NCI-H1436 (cell line): ENCODE measurements at places on chromosomes 2 and 18.

GRCh38 chr2:187188783-187189631 is 259.0 kb downstream of the CALCRL start:
- DNase-seq = no peak

- no peak for DNase-seq
Observed at GRCh38 chr2:217655651-217656050, 347.1 kb downstream of the TNS1 start.

DNA sequence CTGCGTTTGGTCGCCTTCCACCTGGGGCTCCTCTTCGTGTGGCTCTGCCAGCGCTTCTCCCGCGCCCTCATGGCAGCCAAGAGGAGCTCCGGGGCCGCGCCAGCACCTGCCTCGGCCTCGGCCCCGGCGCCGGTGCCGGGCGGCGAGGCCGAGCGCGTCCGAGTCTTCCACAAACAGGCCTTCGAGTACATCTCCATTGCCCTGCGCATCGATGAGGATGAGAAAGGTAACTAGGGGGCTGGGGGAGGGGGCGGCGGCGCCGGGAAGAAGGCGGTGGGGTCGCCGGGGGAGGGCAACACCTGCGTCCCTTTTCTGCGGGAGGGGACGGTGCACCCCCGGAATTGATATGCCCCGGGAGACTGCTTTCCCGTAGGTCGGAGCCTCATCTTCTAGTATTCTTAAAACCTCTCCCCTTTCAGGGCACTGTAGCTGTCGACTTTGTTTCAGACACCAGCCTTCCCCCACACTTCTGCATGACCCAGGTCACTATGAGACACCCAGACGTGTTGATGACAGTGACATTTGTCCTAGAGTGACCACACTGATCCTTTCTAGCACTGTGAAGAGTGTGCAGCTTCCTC is 755 bp downstream of the SPAST start:
- DNase-seq = no peak

DNA sequence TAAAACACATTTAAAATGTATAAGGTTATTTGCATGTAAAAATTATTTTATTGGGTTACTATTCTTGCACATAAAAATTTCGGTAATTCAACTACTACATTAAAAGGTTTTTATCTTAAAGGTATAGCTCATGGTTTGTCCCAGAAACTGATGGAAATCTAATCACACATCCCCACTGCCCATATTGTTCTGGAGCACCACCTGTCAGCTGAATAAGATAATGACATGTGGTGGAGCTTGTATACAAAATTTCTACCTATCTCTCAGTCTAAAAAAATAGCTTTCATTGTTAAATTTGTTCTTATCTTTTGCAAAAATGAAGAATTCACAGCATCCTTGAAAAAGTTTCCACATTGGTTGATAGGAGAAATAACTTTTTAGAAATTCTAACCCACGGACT is 18.3 kb downstream of the ERBB4 start:
- DNase-seq = no peak

DNA sequence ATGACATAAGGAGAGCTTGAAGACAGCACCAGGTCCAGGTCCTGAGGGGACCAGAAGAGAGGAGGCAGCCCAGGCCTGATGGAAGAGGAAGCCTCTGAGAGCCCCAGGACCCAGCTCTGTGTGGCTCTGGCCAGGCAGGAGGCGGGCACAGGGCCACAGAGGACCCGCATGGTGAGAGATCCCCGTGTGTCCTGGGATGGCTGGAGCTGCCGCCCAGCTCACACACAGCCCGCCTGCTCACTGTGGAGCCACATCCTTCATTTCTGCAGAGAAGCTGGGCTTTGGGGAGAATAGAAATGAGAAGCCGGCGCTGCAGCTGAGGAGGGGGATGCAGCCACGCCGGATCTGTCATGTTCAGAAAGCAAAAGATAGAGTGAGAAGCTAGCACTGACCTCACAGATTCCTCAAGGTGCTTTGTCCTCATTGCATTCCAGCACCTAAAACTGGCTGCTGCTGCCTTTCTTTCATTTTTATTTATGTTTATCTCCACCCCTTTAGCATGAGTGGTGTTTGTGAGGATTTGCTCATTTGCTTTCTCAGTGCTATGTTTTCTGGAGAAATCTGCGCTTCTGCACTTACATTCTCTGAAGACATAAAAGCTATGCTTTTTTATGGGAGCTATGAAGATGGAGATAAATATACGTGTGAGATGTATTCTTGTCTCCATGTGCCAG is 307.6 kb upstream of the MYT1L start:
- DNase-seq = no peak

GRCh38 chr2:212032032-212032431 is 506.6 kb downstream of the ERBB4 start:
- no peak for DNase-seq

DNA sequence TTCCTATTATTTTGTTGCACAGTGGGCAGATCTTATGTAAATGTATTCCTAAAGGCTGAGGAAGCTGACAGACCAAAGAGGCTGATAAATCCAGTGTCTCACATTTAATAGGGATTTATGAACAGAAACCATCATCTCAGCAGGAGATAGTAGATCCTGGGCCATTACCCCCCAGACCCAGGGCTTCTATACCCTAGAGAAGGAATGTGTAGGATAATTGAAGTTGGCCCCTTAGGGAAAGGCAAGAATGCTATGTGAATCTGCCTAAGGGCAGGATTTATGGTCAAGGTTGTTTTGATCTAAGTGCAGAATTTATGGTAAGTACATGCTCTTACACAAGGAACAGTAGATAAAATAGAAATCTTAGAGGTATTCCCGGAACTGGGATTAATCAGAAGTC is 29.0 kb downstream of the RPL37A start:
- DNase-seq = no peak

DNA sequence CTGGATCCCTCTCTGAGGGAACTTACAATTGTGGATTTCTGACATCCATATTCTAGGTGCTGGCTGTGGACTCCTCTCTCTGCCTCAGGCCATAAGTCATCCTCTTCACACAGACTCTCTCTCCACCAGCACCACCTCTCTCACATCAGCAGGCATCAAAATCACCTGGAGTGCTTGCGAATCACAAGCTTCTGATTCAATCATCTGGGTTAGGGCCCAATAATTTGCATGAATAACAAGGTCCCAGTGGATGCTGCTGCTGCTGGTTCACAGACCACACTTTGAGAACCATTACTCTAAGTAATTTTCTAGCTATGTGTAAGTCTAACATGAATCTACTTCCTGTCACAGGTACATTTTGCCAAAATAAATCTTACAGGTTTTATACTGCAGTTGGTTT is 214.9 kb downstream of the DSEL start:
- DNase-seq = no peak

DNA sequence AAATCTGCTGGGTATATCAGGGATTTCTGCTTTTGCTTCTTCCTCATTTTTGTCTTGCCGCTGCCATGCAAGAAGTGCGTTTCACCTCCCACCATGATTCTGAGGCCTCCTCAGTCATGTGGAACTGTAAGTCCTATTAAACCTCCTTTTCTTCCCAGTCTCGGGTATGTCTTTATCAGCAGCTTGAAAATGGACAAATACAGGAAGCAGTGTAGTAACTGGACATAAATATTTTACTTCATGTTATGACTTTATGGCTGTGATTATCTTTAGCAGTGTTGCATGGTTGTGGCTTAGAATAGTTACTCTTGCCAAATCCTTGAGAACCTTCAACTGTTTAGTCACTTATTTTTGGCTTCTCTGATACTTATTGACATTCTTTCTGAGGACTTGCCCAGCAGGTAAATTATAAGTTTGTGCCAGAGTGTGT is 66.2 kb upstream of the DLX2 start:
- DNase-seq = no peak

DNA sequence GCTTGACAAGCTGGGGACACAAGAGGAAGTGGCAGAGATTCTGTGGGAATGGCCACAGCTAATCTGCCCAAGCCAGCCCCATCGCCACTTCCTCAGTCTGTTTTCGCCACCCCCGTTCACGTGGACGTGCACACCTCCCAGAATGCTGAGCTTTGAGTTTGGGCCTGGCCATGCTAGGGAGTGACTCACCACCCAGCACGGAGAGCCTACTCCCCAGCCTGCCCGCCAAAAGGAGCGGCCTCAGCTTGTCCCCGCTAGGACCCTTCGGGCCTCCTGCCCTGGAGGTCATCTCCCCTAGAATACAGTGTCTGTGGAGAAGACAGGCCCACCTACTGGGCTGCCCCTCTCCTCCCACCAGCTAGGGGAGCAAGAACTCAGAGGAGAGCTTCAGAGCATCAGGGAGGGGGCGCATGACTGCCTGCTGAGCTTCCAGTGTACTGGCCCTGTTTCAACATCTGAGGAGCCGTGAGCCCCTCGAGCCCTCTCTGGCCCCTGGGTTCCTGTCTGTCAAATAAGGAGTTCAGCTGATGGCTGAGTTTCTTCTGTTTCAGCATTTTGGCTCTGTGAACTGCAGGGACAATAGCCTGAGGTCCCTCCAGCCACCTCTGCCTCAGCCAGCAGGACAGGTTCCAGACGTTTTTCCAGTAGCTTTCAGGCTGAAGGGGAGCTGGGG is 5.1 kb downstream of the SLC35F6 start:
- DNase-seq = no peak

DNA sequence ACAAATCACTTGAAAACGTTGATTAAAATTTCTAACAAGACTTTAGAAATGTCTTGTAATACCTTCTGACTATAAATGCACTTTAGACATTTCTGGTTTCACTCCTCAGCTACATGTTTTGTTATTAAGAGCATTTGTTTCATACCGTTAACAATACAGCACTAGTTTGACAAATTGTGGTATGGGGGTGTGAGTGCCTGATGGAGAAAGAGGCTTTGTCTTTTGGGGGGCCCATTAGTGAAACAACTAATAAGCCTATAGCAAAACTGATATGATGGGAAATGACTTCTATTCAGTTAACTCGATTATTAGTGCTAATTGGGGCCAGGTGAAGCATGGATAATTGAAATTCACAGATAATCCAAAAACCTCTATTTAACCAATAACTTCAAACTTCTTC is 30.9 kb upstream of the ZNF516 start:
- no peak for DNase-seq

DNA sequence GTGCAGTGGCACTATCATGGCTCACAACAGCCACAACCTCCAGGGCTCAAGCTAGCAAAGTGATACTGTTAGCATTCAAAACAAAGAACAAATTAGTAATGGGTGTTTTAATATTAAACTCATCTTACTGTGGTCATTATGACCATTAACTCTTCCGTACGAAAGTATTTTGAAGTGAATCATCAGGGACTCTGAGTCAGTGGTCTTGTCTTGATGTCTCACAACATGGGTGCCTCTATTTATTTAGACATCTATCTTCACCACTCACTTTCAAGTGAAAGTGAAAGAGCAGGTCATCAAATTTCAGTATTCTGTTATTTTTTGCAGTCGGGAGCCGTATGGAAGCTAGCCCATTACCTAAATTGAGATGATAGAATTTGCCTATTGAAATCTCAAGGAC is 1118.2 kb downstream of the DPP10 start:
- DNase-seq = no peak

- DNase-seq = no peak
Observed at GRCh38 chr2:188902901-188903491, 71.2 kb upstream of the COL3A1 start.

- no peak for DNase-seq
Observed at GRCh38 chr2:227473806-227474205, 1.9 kb downstream of the AGFG1 start.

DNA sequence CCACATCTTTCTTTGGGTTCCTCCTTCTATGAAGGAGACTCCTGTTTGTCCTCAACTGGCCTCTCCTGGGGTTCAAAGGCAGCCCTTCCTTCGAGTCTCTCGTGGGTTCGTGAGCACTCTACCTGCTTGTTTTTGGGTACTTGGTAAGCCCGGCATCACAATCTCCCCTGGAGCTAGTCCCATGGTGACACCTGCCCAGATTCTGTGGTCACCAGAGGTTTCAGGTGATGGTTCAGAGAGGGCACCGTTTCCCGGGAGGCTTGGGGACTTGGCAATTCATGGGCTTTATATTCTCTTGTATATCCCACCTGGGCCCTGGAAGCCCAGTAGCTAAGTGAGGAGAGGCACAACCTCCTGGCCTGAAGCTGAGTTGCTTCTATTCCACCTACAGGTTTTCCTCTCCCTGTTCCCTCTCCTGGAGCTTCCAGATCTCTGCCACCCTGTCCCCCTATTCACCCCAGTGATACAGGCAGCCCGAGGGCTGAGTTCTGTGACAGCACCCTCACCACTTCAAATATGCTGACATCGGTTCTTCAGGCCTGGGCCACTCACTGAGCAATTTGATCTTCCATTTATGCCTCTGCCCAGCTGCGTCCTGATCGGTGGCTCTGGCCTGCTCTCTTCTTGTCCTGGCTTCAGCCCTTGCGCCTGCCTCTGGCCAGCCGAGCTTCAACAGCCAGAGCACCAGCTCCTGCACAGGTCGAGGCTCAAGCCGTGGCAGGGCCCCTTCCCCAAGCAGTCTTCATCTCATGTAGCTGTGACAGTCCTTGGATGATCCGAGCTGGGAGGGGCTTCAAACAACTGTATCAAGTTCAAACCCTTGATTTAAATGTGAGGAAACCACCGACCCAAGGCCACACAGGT is 91.5 kb downstream of the MSH2 start:
- DNase-seq = no peak

DNA sequence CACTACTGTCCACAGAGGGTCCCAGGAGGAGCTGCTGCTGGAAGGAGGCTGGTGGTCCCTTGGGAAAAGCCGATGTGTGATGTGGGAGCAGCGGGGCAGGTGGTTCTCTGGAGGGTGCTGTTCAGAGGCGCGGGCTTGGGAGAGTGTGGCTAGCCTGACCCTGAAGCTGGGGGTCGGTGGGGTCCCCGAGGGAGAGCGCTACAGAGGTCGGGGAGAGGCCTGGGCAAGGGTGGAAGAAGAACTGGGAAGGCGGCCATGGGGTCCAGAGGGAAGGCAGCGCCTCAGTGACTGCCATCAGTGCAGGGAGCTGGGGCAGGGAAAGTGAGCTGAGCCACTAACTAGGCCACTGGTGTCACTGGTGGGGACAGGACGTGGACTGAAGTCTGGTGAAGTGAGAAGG is 32.5 kb downstream of the FAM228A start:
- no peak for DNase-seq

GRCh38 chr18:61896757-61897156 is 4.0 kb upstream of the RNF152 start:
- no peak for DNase-seq

DNA sequence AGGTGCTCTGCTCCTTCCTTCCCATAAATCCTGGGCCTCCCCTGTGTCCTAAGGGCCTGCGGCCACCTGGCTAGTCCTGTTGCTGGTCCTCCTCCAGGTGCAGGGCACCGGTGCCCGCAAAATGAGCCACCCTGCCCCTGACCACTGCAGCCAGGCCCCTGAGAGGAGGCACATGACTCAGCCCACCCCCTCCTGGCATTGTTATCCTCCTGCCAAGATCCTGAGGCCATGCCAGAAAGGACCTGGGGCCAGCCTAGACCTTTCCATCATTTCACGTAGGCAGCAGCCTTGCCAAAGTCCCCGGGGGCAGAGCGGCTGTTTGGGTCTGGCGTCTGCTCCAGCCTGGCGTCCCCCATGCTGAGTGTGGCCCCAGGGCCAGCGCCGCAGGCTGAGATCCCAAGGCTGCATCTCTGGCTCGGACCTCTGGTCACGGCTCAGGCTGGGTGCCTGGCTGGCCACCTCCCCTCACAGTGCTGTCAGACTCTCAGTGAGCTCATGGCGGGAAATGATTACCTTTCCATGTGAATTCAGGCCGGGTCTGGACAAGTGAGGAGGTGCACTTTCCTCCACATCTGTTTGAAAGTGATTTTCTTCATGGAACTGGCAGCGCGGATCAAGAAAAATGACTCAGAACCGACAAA is 81.0 kb downstream of the NDUFA10 start:
- DNase-seq = no peak
